ENCODE measurements at places on chromosomes 5 and 9.

GRCh38 chr5:169641253-169641652 is 4.2 kb downstream of the DOCK2 start:
- DNase-seq, result no peak

DNA sequence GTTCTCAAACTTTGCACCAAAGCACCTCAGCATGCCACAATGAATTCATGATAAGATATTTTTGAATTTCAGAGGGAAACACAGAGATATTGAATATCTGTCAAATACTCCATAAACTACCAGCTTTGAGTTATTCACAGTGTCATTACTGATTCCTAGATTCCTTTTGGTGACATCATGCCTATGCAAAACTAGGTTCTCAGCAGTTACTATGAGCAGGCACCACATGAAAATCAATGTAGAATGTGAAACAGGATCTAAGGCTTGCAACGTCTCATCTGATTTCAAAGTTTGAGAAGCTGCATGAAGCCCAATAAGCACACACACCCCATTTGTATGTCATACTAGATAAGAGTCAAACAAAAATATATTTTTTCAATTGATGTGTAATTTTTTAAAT is 426.5 kb downstream of the NR2F1-AS1 start:
- no peak for DNase-seq

DNA sequence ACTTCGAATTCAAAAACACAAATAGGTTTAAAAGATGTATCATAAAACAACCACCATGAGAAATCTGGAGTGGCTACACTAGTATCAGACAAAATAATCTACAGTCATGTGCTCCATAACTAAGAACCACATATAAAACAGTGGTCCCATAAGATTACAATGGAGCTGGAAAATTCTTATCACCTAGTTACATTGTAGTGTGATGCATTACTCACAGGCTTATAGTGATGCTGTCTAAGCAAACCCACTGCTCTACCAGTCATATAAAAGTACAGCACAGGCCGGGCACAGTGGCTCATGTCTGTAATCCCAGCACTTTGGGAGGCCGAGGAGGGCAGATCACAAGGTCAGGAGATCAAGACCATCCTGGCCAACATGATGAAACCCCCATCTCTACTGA is 160.1 kb downstream of the ROR2 start:
- DNase-seq, result no peak

DNA sequence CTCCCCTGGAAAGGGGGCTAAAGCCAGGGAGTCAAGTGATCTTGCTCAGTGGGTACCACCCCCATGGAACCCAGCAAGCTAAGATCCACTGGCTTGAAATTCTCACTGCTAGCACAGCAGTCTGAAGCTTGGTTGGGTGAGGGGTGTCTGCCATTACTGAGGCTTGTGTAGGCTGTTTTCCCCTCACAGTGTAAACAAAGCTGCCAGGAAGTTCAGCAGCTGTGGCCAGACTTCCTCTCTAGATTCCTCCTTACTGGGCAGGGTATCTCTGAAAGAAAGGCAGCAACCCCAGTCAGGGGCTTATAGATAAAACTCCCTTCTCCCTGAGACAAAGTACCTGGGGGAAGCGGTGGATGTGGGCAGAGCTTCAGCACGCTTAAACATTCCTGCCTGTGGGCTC is 17.1 kb upstream of the EPB41L4A start:
- DNase-seq, result no peak

GRCh38 chr5:141814064-141814964 is 63.9 kb downstream of the PCDH1 start:
- DNase-seq, result no peak

Measured in HL-60 (cell line).